ENCODE measurements at places on chromosomes 6 and 20.

DNA sequence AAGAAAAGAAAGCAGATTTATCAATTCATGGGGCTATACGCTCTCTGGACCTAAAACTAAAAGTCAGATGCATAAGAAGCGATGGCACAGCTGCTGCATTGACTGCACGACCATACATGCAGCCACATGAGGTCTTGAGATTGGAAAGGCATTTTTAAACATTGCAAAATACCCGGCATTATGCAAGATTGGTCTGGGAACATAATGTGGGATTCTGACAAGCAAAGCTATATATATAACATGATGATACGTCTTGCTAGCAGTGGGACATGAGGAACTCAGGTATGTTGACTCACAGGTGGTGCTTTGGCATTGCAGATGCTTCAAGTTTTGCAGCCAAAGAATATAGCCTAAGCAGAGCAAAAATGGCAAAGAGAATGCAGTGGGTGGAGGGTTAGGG, 55.1 kb downstream of the SAMD3 start:
- no peak for DNase-seq

- peak; percentile 16 for DNase-seq
These were observed 45.2 kb downstream of the DSTN start for GRCh38 chr20:17614812-17615644.

DNA sequence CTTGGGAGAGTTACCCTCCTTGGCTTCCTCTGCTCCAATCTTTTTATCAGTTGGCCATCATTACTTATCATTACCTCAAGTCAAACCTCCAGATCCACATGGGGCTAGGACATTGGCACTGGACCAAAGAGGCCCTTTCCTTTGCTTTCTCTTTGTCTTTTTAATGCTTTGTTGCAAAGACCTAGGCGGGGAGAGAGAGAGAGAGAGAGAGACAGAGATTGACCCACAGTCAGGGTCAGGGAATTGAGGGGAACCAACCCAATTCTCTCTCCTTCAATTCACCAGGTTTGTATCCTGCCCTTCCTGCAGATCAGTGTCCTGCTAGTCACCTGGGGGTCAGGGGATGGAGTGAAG, 3.5 kb upstream of the VEGFA start:
- no peak for DNase-seq

- no peak for DNase-seq
These were observed 27.8 kb downstream of the PRPH2 start for GRCh38 chr6:42694586-42694985.

DNA sequence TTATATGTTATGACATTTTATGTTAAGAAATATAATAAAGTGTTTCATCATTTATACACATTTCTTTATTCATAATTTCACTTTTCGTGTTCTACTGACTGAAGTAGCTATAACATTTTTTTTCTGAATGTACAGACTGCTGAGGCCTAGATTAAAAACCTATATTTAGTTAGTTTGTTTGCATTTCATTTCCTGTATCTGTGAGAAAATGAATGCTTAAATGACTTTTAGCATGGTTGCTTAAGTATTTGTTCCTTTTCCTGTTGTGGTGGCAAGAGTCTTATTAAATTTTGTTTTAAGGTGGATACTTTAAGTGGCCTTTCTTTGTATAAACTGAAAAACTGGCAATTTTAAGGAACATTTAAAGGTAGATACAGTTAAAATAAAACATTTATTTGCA, 779.7 kb upstream of the MAN1A1 start:
- DNase-seq: no peak

DNA sequence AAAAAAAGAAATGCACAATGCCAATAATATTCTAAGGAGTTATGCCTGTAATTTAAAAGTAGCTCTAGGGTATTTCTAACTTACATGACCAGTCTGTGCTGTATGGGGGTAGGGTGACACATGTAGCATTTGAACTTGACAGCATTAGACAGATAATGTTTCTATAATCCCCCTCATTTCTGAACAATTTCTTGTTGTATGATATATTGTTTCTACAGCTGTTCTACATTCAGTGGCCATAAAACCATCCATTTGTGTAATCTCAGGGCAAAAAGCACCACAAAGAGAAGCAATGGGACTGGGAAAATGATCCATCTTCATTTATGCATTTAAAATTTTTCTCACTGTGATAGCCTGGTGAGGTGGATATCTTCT, 767.8 kb downstream of the TFAP2A start:
- DNase-seq: no peak

Measured in breast epithelium (tissue), 4 donors.